ENCODE measurements at places on chromosomes 2 and 18.

GRCh38 chr2:48545244-48545643 is 15.3 kb downstream of the STON1 start:
- no peak for DNase-seq

DNA sequence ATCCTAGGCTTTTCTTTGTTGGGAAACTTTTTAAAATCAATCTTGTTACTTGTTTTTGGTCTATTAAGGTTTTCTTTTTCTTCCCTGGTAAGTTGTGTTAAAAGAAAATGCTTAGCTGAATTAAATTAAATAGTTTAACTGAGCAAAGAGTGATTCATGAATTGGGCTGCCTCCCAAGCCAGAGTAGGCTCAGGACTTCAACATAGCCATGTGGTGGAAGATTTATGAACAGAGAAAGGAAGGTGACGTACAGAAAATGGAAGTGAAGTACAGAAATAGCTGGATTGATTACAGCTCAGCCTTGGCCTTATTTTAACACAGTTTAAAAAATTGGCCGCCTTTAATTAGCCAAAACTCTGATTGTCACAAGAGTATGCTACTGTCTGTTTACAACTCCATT is 27.9 kb upstream of the GALNT5 start:
- no peak for DNase-seq

GRCh38 chr2:80244905-80245584 is 59.5 kb downstream of the LRRTM1 start:
- no peak for DNase-seq

GRCh38 chr2:57850415-57851130 is 196.0 kb upstream of the VRK2 start:
- peak; percentile 52 for DNase-seq

- DNase-seq: no peak
Measured at GRCh38 chr2:227125506-227125905, 38.5 kb downstream of the COL4A4 start.

DNA sequence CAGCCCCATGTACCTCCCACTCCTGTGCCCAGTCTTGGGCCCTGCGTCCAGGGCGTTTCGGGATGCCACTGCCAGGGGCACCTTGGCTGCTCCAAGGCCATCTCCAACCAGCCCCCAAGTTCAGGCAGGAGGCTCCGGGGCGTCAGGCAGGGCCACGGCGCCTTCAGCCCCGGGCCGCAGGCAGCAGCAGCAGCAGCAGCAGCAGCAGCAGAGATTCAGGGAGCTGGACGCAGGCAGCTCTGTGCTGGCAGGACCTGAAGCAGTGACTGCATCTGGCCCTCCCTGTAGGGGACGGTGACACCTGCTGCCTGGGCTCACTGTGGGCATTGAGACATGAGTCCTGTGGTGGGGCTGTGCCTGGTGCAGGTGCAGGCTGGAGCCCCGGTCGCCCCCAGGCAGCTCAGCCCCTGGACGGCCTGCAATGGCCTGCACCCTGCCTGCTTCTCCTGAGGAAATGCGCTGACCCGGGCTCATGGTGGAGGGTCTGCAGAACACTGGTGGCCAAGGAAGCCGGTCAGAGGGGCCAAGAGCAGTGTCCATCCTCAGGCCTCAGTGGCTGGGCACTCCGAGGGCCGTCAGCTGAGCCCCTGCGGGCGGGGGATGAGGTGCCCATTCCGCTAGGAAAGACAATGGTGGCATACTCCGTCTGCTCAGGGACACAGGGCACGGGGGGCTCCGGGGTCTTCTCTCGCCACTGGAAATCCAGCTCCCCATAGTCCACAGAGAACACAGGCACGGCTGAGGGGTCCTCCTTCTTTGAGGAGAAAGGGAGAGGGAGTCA is 8.0 kb downstream of the PDCD1 start:
- no peak for DNase-seq

DNA sequence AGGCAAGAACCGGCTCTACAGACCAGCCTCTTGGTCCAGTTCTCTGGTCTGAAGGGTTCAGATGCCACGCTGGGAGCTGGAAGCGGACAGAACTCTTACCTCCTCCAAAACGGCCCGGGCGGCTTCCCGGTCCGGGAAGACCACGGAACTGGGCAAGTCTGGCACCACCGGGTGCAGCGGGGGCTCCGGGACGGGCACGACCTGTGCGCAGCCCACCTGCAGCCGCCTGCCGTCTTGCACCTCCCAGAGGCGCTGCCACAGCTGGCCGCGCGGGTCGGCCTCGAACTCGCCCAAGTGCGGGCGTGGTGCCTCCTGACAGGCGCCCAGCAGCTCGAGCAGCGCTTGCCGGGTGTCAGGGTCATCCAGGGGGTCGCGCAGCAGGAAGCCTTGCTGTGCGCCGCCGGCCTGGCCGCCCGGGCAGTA is 773 bp downstream of the CMPK2 start:
- no peak for DNase-seq

- DNase-seq: no peak
Measured at GRCh38 chr2:29879456-29879855, 41.9 kb downstream of the ALK start.

DNA sequence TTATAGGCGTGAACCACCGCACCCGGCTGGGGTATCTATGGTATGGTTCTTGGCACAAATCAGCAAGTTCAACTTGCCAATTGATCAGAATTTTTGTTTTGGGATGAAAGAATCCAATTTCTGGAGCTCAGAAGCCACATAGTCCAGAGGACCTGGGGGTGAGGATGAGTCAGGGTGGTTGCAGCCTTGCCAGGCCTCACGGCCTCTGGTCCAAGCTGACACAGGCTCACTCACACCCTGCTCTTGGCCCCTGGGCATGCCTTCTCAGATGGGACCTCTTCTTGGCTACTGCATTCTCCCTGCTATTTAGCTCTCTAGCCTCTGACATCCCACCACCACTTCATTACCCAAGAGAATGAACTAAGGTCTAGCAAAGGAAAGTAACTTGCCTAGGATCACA is 16.3 kb downstream of the CAPG start:
- no peak for DNase-seq

- no peak for DNase-seq
Measured at GRCh38 chr2:72750466-72750865, 75.4 kb downstream of the EXOC6B start.

- no peak for DNase-seq
Measured at GRCh38 chr18:79637921-79638909, 41.4 kb upstream of the CTDP1 start.

- no peak for DNase-seq
Measured at GRCh38 chr2:109367683-109368082, 238.7 kb downstream of the SH3RF3 start.

- DNase-seq: no peak
Measured at GRCh38 chr2:239024226-239024625, 176.3 kb downstream of the TWIST2 start.

DNA sequence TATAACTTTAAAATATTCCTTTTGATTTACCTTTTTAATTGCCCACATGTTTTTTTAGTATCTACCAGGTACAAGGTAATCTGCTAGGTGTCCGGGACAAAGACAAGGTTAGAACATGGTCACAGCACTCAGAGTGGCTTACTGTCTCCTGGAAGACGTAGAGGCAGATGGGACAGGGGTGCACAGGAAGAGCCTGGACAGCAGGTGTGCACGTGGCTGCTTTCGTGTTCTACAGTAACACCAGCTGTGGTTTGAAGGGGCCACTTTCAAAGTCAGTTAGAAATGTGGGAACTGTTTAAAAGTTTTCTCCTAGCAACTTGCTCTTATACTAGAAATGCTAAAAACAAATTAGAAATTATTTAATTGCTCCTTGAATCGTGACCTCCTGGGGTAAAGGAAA is 102.9 kb upstream of the ALPP start:
- no peak for DNase-seq

- DNase-seq: no peak
Measured at GRCh38 chr2:195662138-195662537, 5.1 kb downstream of the SLC39A10 start.

- DNase-seq: no peak
Measured at GRCh38 chr2:207337234-207338219, 171.8 kb upstream of the KLF7 start.

DNA sequence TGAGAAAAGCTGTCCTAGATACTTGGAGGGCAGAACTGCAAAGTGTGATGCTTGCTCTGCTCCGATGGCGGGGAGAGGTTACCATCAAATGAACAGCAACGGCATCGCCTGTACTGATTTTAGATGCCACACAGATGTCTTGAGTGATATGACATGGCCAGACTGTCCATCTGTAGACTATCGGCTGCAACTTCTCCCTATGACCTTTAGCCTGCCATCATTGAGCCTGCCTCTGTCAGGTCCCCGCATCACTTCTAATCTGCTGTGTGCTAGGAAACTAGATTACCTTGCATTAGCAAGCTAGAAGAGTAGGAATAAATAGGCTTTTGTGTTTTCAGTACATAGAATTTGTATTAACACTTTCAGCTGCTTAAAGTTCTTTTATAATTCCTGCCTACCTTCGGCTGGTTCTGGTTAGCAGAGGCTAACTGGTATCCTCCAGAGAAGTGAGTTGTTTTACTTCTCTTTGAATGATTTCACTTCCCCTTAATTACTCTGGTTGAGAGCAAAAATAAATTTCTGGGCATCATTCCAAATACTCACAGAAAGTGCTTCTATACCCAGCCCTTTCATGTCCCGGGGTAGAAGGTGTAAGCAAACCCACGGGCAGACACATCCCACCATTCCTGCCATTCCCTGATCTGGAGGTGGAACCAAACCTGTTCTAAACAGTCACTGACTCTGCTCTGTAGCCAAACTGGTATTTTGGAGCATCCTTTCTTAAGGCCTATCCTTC is 24.0 kb downstream of the GAREM2 start:
- DNase-seq: no peak

- no peak for DNase-seq
Measured at GRCh38 chr2:127342101-127342500, 45.7 kb downstream of the MAP3K2 start.

DNA sequence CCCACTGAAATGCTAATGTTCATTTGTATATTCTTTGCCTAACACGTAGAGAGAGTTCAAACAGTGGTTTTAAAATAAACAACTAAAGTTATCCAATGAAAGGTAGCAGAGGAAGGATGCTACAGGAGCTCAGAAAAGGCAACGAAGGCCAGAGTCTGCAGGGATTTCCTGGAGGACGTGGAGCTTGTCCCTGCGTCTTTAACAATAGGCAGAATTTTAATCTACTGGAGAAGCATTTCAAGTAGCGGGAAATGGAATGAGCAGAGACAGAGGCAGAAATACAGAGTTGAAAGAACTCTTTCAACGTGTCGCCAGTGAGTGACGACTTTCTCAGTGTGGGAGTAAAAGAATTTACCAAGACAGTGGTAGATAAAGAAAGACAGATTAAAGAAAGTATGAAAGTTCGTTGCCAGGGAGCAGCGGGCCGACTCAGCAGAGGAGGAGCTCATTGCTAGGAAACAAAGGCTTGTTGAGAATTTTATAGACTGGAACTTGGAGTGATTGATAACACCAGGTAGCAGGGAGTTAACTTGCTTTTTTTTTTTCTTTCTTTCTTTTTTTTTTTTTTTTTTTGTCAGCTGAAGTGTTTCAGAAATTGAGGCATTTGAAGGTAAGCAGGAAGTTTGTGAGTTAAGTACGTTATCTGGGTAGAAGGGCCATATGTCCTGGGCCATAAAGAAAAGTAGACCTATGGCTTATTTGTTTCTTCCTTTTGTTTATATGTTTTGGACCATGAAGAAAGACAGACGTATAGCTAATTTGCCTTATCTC is 625 bp upstream of the NBAS start:
- no peak for DNase-seq

DNA sequence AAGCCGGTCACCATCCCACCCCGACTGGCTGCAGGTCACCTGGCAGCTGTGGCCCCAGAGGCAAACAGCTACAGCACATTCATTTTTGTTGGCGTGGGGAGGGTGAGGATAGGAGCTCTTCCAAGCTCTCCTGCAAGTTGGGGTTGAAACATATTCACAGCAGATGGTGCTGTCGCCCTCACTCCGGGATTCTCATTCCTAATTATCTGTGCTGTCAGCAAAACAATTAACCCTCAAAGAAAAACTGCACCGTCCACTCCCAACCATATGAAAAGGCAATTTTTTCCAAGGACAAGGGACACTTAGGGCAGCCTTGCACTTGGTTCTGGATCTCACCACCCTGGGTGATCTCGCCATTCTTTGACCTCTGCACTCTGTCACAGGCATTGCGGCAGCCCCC is 68.6 kb downstream of the ZBTB7C start:
- peak; percentile 19 for DNase-seq

GRCh38 chr2:81247648-81248047 is 943.1 kb upstream of the LRRTM1 start:
- DNase-seq: no peak

DNA sequence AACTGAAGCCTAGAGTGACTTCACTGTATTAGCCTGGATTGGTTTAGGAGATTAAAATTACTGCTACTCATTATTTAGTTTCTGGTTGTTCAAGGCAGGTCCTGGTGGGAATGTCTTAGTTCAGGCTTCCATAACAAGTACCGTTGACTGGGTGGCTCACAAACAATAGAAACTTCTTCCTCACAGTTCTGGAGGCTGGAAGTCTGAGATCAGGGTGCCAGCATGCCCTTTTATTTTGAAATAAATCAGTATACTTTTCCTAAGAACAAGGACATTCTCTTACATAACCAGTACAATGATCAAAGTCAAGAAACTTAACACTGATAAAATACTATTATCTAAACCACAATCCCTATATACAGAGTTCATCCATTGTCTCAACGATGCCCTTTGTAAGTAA is 4.0 kb upstream of the DAW1 start:
- no peak for DNase-seq

DNA sequence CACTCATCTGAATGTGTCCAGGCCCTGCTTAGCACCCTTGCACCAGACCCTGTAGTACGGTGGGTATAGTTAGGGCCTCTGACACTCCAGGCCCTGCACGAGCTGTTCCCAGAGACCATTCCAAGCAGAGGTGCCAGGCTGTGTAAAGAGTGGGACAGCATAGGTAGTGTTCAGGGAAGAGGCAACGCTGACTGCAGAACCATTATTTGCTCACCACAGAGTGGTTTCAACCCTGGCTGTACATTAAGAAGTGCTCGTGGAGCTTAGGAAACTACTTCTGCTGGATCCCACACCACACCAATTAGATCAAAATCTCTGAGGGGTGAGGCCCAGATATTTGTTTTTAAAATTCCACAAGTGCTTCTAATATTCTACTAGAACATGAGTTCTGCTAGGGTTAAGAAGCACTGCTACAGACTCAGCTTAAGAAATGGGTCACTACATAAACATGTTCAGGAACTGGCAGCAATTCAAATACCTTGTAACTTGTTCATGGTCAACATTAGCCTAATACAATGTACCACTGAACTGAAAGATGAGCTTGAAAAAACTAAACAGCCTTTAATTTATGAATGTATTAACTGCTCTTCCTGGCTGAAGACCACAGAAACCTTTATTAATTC is 183.0 kb downstream of the MYO5B start:
- DNase-seq: no peak

DNA sequence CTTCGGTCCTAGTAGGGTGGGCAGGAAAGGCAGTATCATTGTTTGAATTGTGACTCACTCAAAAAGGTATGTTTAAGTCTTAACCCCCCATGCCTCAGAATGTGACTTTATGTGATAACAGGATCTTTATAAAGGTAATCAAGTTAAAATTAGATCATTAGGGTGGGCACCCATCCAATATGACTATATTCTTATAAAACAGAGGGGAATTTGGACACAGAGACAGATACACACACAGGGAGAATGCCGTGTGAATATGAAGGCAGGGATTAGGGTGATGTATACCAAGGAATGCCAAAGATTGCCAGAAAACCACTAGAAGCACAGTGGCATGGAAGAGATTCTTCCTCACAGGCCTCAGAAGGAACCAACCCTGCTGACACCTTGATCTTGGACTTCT is 281.8 kb downstream of the CLIP4 start:
- no peak for DNase-seq

Measured in NCI-H2171 (cell line).